Stimulated activated CD8-positive, alpha-beta memory T cell treated with anti-CD3 and anti-CD28 coated beads, Interleukin-4, amount 100 ng/mL, for 1 hour (primary cell): ENCODE measurements at places on chromosomes 2 and 18.

GRCh38 chr2:2400286-2401038 lies 69.4 kb upstream of the MYT1L start:
- no peak for DNase-seq

- DNase-seq, result no peak
Observed at GRCh38 chr2:191020742-191021381, 6.9 kb upstream of the STAT1 start.

DNA sequence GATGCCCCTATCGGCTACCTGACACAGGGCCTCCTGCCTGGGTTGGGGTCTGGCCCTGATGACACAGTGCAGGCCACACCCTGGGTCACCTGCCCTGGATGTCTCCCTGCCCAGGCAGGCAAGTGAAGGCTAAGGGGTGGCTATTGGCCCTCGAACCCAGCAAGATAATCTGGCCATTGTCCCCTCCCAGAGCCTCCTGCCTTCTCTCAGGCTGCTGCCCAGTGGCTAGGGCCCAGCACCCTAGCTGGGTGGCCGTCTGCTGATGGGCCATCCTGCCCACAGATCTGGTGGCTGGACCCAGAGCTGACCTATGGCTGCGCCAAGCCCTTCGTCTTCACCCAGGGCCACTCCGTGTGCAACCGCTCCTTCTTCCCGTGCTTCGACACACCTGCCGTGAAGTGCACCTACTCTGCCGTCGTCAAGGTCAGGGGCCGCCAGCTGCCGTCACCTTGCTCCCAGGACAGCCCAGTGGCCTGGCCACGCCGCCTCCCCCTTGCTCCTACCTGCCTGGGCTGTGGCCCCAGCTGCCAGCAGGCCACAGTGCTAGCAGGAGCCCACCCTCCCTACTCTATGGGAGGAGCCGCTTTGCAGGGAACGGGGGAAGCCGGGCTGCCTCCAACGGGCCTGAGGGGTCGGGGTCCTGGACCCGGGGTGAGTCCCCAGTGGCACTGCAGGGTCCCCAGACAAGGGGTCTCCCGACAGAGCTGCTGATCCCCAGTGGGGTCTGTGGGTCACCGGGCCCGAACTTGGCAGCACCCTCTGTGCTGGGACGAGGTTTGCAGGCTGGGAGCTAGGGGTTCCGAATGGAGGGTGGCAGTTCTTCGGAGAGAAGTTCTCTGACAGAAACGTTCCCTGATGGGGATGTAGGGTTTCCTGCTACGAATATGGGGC lies 4.1 kb downstream of the RNPEPL1 start:
- no peak for DNase-seq

DNA sequence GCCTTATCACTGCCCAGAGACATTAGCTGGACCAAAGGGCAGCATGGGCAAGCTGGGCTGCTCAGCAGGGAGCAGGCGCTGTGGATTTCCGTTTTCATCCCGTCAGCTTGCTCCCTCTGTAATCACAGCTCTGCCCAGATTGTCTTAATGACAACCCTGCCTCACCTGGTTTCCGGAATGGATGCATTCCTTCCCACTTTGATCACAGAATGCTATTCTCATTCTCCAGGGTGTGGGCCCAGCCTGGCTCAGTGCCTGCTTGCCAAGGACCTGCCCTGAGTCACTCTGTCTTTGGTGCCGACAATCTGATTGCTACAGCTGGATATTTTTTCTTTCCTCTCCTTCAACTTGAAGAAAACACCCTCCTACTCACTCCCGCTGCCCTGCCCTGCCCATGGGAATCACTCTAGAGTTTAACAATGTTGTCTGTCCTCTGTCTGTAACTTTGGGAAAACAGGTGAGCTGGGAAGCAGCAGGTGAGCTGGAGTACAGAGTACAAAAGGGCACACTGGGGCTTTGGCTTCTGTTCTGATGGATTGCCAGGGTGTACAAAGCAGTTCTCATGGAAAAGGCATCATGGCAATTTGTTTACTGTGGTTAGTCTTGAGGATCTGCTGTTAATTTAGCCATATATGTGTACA lies 27.2 kb upstream of the FAM136A start:
- no peak for DNase-seq

DNA sequence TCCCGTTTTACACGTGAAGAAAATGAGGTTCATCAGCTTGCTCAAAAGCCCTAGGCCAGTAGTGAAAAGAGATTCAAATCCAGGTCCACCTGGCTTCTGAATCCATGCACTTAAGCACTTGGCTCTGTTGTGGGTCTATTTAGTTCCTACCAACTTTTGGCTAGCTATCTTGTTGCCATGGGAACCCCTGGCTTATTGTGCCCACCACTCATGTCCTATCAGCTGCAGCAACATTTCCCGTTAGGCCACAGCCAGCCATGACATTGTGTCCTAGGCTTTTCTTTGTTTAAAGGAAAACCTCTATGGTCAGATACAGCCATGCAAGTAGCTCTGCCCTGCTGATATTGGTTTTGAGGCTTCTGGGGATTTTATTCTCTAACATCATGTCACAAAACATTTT lies 49.8 kb downstream of the PLEK start:
- DNase-seq, result no peak

- DNase-seq, result no peak
Observed at GRCh38 chr2:36667931-36668330, 28.6 kb upstream of the VIT start.

DNA sequence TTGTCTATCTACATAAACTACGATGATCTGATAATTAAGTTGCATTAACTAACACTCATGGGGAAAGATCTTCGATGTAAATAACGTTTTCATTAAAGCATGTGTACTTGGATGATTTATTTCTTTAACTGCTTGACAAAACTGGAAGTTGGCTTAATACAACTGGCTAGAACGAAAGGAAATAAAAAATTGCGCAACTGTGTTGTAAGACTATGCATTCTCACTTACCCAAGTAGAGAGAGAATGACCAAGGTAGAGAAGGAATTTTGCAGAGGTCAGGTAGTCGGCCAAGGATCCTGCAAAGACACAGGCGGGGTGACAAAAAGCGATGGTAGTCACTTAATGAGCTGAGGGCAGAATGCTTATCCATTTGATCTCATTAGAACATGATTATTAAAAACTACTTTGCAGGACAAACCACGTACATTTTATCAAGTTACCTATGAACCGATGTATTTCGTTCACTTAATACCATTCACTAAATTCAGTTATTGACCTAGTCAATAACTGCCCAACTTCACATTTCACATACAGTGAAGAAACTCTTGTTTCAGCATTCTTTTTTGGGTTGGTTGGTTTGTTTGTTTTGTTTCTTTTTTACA lies 900 bp downstream of the SLC40A1 start:
- DNase-seq, result no peak

DNA sequence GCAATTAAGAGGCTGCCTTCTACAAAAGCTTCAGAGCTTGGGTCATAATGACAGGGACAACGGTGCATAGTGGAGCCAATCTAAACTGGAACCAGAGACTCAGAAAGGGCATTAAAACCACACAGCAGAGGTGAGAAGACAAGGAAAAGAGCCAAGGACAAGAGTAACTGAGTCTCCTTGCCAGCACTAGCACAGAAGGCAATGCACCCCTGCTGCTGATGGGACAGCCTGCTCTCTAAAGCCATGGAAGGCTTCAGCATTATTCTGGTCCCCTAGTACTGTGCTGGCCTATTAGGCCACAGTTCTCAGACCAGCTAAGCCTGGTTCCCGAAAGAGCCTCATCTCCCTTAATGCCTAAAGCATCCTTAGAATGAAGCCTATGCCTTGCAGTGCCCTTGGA lies 15.5 kb downstream of the MYO5B start:
- DNase-seq, result no peak

GRCh38 chr18:4107049-4107467 lies 348.0 kb downstream of the DLGAP1 start:
- no peak for DNase-seq

DNA sequence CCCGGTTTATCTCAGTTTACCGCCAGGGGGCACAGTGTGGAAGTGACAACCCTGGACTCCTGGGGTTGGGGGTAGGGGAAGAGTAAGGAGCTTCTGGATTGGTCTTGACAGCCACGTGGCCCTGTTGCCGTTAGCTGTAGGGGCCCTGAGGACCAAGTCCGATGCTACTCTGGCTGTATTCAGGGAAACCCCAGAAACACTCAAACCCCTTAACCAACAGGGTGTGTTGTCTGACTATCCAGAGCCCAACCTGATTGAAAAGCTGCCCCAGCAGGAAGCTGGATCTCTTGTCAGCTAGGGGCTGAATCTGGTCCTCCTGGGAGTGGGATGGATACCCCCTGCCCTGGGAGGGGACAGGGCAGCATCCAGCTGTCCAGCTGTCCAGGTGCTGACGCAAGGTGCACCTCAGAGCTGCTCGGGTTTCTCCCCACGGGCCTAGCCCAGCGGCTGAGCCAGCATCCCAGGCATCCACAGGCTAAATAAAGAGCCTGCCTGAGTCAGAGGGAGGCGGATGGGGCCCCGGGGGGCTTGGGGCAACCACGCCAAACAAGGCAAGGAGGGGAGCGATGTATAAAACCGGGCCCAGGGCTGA lies 3.1 kb upstream of the GMPPA start:
- no peak for DNase-seq

- DNase-seq, result no peak
Observed at GRCh38 chr2:109141727-109142283, 12.8 kb downstream of the SH3RF3 start.

DNA sequence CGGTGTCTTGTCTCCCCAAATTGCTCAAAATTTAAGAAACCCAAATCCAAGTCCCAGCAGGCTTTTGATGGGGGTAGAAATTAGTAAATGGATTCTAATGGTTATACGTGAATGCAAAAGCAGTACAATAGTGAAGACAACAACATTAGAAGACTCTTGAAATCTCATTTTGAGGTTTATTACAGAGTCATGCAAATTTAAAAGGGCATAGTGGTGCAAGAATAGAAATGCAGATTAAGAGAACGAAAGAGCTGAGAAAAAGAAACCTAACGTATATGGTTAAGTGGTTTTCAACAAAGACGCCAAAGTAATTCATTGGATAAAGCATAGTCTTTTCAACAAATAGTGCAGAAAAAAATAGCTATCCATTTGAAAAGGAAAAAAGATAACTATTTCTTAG lies 33.2 kb upstream of the CXXC1 start:
- DNase-seq, result no peak

- no peak for DNase-seq
Observed at GRCh38 chr18:79890674-79891073, 60.8 kb downstream of the SLC66A2 start.

DNA sequence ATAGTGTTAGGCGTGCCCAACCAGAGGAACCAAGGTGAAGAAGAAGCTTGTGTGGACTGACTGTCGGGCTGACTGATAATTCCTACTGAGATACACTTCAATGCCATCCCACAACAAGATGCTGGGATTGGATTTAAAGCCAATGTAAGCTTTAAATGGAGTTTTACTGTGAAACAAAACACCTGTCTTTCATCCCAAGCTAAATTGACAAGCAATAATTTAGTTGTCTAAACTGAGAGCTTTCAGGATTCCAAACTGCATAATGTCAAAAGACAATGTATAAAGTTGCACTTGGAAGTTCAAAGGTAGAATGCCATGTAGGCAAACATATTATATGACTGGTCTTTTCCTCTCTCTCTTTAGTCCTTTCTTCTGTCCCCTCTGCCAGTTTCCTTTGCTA lies 1025.3 kb upstream of the FANCL start:
- DNase-seq, result no peak

DNA sequence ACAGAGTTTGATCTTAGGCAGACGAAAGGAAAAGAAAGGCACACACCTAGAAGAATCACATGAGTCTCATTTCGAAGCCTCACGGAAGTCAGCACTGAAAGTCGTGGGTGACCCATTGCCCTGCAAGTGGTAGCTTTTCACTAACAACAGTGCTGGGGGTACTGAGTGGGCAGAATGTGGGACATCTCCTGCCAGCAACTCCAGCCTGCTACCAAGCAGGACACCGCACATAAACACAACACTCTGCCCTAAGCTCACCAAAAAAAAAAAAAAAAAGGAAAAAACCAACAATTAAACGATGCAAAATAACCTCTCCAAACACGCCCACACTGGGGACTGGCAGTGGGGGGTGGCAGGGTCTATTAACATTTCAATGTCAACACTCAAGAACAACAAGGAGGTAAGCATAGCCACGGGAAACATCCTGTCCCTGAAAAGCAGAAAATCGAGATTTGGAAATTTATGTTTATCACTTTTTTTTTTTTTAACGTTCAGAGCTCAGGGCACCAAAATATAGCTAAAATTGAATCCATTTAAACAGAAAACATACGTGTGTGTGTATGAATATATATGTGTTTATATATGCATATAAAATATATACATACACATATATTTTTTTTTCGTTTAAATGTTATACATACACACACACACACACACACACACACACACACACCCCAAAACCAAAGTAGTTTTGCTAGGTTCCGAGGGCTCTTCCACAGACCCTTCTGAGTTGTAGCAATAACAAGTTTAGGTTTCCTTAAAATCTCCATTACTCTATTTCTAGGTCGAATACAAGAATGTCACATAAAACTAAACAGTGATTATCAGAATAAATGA lies 2.2 kb downstream of the INO80D start:
- no peak for DNase-seq

DNA sequence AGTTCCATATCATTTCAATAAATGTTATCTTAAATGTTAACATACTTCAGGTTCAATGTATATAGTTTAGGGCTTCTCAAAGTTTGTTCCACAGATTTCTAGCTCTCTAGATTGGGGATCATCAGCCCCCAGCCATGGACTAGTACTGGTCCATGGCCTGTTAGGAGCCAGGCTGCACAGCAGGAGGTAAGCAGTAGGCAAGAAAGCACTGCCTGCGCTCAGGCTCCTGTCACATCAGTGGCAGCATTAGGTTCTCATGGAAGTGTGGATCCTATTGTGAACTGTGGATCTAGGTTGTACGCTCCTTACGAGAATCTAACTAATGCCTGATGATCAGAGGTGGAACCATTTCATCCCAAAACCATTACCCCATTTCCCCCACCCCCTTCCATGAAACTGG lies 531.1 kb downstream of the PARD3B start:
- no peak for DNase-seq

DNA sequence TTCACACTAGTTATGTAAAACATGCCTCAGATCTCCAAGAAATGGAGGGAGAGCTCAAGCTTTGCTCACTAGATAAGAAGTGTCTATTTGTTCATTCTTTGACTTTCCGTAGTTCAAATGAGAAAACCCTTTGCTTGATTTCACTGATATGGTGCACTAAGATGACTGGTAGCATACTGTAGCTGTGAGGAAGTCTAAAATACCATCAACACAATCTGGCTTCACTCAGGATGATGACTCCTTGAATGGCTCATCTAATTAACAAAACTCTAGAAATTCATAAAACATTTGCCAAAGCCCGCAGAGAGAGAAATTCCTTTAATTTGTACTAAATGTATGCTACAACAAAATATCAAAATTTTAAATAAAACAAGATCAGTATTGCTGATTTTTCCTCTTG lies 152.8 kb upstream of the STK17B start:
- DNase-seq, result no peak

GRCh38 chr18:76260941-76261472 lies 234.0 kb downstream of the ZNF516 start:
- no peak for DNase-seq

DNA sequence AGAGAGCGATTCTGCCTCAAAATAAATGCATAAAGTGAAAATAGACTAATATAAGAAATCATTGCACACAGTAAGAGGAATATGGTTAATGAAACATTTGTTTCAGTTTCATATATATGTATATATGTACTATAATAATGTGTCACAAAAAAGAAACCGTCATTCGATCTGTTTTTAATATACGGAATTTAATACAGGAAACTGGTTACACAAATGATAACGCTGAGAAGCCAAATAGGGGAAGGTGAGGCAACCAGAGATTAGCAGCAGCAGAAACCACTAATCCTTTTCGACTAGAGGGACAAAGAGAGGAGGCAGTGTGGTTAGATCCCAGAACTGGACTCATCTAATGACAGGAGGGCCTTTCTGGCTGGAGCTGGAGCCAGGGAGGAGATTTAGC lies 64.2 kb upstream of the GREB1L start:
- DNase-seq, result no peak
